ENCODE measurements at places on chromosomes 5 and 9.

DNA sequence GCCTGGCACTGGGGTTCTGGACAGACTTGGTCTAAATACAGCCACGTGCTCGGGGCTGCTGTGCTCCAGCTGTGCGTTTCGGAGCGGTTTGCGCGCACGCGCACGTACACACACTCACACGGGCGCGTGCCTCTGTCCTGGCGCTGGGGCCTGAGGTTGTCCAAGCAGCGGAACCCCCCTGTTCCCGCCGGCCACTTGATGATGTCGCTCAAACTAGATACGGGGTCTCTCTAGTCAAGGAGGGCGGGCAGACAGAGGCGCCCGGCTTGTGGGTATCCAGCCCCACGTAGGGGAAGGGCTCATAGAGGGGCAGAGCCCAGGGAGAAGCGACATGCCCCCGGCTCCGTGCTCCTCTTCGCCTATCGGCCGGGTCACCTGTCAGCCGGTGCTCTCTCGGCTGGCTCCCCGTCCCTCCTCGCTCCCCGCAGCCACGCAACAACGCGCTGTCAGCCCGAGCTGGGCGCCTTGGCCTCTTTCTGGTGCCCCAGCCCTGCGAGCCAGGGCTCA is 8.9 kb downstream of the NR2F1-AS1 start:
- DNase-seq, result no peak

- DNase-seq, result no peak
Measured at GRCh38 chr9:86655147-86655546, 292.2 kb downstream of the GAS1 start.

DNA sequence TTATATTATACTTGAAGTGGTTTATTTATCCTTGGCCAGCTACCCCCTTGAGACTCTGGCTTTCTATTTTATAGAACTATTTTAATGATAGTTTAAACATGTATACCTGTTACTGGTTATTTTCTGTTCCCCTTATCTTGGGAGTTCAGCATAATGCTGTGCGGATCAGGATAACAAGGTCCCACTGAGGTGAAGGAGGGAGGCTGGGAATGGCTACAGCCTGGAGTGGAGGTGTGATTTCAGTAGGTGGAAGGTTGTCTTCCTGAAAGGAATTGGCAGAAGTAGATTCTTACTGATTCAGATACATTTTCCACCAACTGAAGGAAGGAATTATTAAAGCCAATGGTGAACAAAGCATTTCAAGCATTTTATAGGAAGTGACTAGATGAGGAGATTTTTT is 38.9 kb downstream of the PAM start:
- no peak for DNase-seq

GRCh38 chr9:86700629-86701028 is 246.7 kb downstream of the GAS1 start:
- DNase-seq, result peak; percentile 62

DNA sequence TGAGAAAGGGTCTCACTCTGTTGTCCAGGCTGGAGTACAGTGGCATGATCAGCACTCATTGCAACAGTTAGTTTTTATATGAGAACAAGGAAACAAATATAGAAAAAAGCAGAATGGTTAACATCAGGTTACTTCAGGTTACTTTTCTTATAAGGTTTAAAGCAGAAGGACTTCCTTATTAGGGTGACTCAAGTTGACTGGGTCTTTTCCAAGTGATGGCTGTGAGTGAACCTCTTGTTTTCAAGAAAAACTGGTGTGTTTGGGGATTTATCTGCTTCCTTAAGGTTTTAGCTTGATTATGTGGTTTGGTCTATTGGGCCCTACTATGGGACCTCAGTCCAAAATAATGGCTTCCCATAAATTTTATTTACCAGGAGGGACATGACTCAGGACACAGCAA is 99.2 kb downstream of the ARRDC3 start:
- DNase-seq, result no peak

- DNase-seq, result no peak
Measured at GRCh38 chr5:133763744-133764143, 151.4 kb upstream of the FSTL4 start.

DNA sequence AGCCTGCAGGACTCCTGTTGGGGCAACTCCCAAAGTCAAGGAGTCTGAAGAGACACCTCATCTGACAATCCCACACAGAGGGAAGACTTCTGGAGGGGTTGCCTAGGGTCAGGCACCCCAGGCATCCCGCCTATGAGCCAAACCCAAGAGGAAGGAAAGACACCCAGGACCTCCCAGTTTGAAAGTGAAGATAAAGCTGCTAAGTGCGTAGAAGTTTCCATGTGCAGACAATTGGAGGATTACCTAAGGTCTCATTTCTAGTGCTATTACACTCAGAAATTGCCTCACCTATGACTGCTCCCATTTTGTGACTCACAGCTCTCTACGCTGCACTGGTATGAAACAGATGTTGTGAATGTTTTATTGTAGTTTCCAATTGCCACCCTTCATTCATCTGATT is 322.9 kb downstream of the SLIT3 start:
- no peak for DNase-seq

- no peak for DNase-seq
Measured at GRCh38 chr5:131977212-131977604, 31.7 kb upstream of the MEIKIN start.

GRCh38 chr9:101711330-101711941 is 27.0 kb downstream of the GRIN3A start:
- no peak for DNase-seq

GRCh38 chr9:116940614-116941215 is 253.6 kb downstream of the TRIM32 start:
- no peak for DNase-seq

- no peak for DNase-seq
Measured at GRCh38 chr9:23555851-23556250, 270.2 kb downstream of the ELAVL2 start.

DNA sequence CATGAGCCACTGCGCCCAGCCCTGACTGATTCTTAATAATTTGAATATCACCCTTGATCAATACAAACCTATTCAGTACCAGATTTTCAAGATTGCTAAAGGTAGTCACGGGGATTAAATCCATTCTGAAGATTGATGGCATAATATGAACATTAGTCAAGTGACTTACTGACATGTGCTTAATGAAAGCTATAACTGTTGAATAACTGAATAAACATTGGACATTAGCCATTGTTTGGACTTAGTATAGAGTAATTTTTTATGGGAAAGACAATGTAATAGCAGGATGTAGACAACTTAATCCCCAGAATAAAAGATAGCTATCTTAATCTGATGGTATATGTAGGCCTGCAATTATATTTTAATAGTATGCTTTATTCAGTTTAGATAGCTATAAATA is 35.0 kb upstream of the VPS13A start:
- no peak for DNase-seq

GRCh38 chr9:27528886-27529315 is 713 bp downstream of the MOB3B start:
- no peak for DNase-seq

- no peak for DNase-seq
Measured at GRCh38 chr5:54415896-54416601, 39.5 kb upstream of the HSPB3 start.

- no peak for DNase-seq
Measured at GRCh38 chr9:130518943-130519799, 60.2 kb upstream of the FUBP3 start.

DNA sequence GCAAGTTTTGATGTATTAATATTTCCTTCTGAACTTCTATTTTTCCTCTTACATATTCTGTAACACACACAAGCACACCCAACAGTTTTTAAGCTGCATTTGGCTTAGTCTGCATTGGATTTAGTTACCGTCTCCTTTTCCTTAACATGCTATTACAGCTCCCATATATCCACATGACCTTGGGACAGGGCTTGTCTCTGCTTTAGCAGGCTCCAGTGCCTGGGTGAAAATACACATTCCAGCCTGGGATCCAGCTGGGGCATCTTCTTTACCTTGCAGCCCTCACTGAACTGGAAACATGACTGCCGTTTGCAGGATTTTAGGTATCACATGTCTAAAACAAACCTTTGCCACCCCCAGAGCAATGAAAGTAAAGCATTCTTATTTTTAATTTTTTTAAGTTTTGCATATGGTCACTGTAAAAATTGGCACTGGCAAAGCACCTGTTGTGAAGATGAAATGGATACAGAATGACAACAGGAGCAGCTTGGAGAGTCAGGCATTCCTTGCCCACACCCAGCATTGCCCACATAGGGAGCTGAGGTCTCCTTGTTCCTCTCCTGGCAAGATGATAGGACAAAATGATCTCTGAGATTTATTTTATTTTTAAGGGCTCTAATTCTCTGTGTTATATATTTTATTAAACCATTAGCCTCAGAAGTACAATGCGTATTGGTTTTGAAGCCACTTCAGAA is 4.0 kb downstream of the GADD45G start:
- no peak for DNase-seq

- no peak for DNase-seq
Measured at GRCh38 chr5:16152601-16153568, 26.7 kb downstream of the MARCHF11 start.

- DNase-seq, result no peak
Measured at GRCh38 chr9:106696804-106697203, 166.2 kb upstream of the ZNF462 start.

DNA sequence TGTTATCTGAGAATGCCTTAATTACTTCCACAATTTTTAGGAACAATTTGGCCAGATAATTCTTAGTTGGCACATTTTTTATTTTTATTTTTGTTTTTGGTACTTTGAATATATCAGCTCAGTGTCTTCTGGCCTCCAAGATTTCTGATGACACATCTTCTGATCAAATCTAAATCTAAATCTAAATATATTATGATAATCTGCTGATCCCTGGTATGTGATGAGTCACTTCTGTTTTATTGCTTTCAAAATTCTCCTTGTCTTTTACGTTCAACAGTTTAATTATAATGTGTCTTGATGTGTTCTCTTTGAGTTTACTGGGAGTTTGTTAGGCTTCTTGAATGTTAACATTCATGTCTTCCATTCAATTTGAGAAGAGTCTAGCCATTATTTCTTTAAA is 436.8 kb downstream of the CDH9 start:
- DNase-seq, result no peak

DNA sequence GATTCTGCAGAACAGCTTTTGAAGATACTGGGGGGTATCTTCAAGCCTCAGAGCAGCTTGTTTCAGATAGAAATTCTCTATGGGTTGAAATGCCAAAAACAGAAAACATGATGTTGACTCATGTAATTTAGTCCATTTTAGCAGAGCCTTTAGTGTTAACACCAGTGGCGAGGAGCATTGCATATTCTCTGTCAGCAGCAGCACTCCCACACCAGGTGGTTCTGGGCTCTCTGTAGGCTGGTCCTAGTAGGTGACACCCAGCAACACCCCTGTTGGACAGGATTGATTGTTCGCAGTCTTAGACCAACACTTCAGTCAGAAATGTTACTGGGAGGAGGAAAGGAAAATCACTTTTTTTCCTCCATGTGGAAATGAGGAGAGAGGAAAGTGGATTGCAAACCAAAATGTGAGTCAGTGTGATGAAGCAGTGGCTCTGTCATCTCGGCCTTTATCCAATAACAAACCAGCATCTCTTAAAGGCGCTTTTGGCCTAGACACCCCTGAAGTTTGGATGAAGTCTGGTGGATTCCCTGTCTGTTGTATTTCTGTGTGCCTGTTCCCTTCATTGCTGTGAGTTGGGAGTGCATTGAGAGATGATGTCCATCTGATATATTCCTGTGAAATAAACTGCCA is 16.8 kb downstream of the SLC46A2 start:
- DNase-seq, result no peak

DNA sequence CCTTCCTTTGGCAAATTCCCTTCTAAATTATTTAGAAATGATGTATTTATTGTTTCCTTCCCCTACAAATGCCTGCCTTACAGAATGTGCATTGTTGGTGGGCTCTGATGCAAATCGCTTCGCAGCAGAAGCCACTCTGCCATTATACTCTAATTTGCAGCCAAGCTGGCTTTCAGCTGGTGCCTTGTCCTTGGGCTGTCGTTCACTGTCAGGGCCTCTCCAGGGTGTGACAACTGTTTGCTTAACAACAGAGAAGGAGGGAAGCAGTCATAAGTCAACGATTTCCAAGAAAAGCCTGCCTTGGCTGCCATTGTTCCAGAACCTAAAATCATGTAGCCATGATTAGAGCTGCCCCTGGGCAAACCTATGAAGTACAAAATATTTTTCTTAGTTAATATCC is 260.1 kb upstream of the RGMB start:
- no peak for DNase-seq

DNA sequence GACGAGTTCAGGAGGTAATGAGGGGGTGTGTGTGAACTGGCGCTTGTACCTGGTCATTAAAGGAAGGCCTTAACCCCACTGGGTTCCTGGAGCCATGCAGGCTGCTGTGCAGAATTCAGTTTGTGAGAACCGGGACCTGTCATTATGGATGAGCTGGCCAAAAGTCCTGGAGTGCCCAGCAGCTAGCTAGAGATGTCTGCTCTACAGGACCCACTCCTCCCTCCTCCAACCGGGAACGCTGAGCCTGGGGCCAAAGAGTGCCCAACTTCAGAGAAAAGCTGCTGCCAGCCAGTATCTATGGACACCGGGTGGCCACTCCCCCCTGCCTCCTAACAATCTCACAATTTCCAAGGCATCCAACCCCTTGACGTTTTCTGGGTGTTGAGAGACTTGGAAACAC is 1.2 kb downstream of the ENTREP1 start:
- no peak for DNase-seq

GRCh38 chr5:150568663-150569062 is 60.7 kb downstream of the NDST1 start:
- no peak for DNase-seq

Data from right renal pelvis (tissue), 4 donors.